Stimulated activated CD4-positive, alpha-beta T cell treated with anti-CD3 and anti-CD28 coated beads, Interleukin-15, amount 100 ng/mL, for 24 hours (primary cell): ENCODE measurements at places on chromosomes 7 and 10.
A peak's percentile ranks its signal among the peaks of the same experiment; 100 is the strongest.

DNA sequence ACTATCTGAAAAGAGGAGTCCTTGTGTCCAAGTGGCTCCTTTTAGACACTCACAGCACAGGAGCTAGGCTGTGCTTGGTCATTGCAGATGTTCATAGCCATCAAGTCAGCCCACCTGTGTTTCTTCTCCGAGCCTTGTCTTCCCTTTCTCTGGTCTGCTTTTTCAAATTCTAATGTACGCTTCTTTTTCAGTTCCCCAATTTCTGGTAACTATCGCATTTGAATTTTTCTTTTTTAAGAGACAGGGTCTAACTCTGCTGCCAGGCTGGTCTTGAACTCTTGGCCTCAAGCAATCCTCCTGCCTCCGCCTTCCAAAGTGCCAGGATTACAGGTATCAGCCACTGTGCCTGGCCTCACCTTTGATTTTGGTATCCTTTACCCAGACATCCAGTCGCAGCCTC lies 18.9 kb downstream of the APBB1IP start:
- DNase-seq: no peak

- no peak for DNase-seq
Measured at GRCh38 chr10:132115732-132116131, 50.0 kb downstream of the JAKMIP3 start.

GRCh38 chr10:5620966-5621365 lies 45.4 kb downstream of the ASB13 start:
- DNase-seq: no peak

DNA sequence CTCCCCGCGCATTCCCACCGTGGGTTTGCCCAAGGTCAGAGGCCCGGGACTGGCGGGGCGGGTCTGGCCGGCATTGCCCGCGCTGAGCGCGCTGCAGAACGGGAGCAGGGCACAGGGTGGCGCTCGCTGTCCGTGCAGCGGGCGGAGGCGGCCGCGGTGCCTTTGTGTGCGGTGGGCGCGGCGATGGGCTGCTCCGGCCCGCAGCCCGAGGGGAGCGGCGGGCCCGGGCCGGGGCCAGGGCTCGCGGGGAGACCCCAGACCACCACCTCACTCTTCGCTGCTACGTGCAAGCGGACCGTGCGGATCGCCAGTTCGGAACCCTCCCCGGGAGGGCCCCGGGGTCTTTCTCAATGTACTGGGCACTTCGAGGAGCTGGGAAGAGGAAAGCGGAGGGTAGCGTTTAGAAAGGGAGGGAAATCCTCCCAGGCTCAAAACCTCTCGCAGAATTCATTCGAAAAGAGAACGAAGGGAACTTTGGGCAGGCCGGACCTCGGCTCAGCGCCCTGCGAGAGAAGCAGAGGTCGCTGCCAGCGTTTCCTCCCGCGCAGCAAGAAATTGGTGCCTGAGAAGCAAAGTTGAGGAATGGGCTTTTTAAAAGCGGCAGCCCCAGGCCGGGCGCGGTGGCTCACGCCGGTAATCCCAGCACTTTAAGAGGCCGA lies 8.5 kb downstream of the SP8 start:
- peak; percentile 42 for DNase-seq

DNA sequence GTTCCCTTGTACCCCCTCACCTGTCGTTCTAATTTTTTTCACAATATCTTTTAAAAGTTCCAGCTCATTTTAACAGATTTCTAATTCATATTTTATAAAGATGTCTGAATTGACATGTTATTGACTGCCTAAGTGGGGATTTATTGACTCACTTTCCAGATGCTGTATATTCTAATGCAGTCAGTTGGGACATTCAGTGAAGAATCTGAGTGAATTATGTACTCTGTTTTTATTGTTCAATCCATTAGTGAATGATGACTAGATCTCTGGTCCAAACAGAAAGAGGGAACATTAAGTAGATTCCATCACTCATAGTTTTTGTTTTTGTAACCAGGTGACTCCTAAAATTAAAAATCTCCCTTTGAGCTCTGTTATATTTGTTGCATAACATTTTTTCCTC lies 54.3 kb downstream of the LOXL4 start:
- no peak for DNase-seq

DNA sequence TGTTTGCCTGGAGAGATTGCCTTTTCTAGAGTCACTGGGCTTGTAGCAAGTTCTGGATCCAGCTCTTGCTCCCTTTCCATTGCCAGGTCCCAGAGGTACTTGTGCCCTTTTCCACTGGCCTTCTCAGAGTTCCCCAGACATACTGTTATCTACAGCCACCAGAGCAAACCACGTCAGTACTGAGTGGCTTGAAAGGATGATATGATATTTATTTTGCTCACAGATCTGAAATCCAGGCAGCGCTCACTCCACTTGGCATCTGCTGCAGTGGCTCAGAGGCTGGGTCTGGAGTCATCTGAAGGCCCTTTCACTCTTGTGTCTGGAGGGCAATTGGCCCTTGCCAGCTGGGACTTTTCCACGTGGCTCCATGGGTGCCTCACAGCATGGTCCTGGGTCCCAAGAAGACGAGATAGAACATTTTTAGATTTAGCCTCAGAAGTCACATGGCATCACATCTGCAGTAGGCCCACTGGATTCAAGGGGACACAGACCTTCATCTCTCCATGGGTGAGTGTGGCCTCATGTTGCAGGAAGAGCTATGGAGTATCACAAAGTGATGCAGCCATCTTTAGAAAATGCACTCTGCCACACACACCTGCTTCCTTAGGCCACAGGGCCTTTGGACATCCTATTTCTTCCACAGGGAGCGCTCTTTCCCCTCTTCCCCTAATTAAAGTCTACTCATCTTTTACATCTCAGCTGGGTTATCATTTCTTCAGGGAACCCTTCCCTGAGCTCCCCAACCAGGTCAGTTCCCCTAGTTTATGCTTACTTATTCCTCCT lies 22.9 kb upstream of the TCF7L2 start:
- no peak for DNase-seq

GRCh38 chr7:80719261-80719660 lies 80.8 kb downstream of the CD36 start:
- DNase-seq: no peak

DNA sequence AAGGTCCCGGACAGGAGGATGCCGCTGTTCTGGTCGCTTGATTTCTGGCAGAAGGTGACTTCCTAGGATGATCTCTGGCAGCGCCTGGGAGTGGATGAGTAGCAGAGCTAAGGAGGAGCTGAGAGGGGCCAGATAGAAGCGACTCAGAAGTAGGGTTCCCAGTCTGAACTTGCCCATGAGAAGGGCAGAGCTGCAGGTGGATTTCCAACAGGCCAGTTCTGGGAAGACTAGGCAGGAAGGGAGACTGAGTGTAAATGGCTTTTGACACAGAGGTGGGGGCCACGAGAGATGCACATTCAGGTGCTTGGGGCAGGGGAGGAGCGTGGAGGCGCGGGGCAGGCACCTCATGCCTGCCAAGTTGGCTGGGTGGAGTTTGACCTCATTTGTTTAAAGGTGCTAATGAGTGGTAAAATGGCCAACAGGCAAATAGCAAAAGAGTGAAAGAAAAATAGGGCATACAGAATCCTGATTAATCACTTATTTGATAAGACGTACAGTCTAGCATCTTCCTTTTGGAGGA lies 58.8 kb downstream of the SHH start:
- DNase-seq: no peak

GRCh38 chr10:7872041-7872442 lies 53.7 kb downstream of the TAF3 start:
- no peak for DNase-seq
